CD4-positive, alpha-beta T cell treated with Interleukin-4 for 1 hour (primary cell): ENCODE measurements at places on chromosomes 11 and 22.

GRCh38 chr11:124538019-124538418 is 5.4 kb downstream of the OR8B12 start:
- no peak for DNase-seq

DNA sequence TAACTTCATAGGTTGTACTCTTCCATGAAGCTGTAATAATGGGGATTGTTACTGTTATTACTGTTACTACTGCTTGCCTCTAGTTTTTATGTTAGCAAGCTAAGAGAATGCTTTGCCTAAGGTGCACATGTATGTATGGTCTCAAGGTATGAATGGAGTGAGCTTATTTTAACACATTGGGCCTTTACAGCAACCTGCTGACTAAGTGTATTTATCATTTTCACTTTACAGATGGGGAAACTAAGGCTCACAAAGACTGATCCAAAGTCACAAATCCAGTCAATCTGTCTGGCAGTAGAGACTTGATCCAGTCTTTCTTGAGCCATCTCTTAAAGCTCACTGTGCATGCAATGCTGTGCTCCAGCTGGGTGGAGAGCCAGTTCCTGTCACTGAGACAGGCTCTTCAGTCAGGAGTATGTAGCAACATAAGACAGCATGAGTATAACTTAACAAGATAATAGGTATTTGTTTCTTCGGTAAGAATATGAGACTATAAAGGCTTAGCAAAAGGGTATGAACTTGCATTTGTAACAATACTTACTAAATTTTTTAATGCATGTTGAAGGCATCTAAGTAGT is 66.5 kb downstream of the PPP2R1B start:
- no peak for DNase-seq

DNA sequence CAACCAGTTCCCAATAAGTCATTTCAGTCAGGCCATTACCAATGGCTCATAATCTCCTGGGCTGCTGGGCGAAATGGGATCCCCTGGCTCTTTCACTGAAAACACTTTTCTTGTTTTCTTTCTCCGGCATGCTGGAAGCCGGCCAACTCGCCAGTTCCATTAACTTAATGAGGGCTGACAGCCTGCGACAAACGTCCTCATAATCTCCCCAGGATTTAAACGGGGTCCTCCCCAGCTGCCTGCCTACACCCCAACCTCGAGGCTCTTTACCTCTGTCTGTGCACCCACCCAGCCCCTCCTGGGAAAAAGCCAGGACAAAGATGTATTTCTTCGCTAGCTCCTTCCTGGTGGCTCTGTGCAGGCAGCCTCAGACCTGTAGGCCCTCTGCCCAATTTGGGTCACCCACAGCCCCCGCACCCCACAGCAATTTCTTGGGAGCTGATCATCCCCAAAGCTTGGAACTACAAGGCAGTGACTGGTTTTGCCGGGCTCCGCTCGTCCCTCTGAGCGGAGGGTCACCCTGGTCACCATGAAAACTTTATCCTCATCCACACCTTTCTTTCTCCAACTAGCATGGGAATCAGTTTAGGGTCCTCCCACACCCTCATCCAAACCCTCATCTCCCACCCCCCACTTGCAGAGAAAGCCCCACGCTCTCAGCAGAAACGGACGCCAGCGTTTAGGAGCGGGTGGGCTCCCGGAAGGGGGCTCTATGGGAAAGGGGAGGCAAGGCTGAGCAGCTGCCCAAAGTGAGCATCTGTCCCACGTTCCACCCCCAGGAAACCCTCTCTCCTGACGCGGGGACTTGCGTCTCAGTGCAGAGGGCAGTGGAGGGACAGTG is 51.1 kb upstream of the KCNQ1OT1 start:
- DNase-seq, result no peak

DNA sequence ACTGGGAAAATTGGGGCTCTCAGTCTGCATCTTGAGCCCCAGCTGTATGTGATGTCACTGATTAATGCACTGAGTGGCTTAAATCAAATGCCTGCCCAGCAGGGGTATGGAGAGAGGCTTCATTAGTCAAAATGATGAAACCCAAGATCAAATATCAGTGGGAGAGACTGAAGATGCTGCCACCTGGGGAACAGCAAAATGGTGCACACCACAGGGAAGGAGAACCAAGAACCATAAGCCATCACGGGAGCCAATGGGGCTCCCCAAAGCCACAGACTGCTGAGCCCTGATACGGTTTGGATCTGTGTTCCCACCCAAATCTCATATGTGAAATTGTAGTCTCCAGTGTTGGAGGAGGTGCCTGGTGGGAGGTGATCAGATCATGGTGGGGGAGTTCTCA is 85.6 kb downstream of the CTTN start:
- no peak for DNase-seq

- DNase-seq, result no peak
Measured at GRCh38 chr11:130020323-130020722, 17.7 kb upstream of the PRDM10 start.

- DNase-seq, result no peak
Measured at GRCh38 chr11:596374-596773, 19.4 kb downstream of the IRF7 start.

DNA sequence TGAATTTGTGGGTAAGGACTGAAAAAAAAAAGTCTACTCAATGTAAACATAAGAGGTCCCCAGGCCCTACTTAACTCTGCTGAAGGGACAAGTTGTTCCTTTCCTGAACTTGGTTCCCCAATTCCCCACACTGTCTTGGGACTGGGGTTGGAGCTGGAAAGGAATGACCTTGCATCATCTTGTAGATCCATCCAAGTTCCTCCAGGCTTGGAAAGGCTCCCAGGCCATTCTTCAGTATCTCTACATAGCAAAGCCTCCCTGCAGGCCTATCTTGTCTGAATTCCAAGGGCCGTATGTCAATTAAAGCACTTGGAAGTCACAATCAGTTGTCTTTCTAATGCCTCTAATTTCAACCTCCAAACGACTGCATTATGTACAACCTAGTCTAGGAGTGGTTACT is 361.2 kb downstream of the TMEM135 start:
- no peak for DNase-seq

GRCh38 chr11:64000026-64000739 is 13.9 kb downstream of the OTUB1 start:
- peak; percentile 75 for DNase-seq

- no peak for DNase-seq
Measured at GRCh38 chr11:5507933-5508305, 1.8 kb downstream of the UBQLN3 start.

GRCh38 chr11:44608651-44608990 is 43.2 kb downstream of the CD82 start:
- no peak for DNase-seq

DNA sequence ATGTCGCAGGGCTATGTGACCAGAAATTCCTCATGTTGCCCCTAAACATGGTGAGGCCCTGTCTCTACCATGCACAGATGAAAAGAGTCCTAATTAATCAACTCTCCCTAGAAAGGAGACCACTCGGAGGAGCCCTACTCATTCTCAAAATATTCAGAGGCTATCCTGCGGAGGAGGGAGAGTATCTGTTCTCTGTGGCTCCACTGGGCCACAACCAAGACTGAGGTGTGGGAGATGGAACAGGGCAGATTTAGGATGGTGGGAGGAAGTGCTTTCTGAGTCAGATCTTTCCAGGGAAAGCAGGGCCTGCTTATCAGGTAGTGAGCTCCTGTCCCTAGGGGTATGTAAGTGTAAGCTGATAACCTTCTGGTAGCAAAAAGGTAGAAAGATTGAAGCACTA is 37.0 kb upstream of the PRDM11 start:
- no peak for DNase-seq

DNA sequence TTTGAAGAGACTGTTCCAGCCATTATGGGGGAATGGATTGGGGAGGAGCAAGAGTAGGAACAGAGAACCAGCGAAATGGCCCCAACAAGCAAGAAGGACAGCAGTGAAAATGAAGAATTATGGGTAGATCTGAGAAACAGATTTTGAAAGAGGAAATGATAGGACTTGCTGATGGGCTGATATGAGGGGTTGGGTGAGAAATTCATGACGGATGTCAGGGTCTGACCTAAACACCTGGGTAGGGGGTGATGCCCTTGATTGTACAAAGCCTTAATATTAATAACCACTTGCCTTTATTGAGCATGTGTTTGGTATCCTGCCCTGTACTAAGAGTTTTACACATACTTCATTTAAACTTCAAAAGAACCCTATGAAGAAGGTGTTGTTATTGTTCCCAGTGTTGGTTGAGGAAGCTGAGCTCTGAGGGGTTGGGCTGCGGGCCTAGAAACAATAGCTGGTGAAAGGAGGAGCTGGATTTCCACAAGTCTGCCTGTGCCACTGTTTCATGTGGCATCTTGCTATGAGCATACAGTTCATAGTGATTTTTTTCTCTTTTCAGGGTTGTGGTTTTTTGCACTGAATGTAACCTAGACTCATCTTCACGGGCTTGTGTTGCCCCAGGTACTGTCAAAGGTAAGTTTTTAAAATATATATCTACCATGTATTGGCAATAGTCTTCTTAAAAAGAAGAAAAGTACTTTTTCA is 61.1 kb upstream of the TNRC6B start:
- peak; percentile 65 for DNase-seq

DNA sequence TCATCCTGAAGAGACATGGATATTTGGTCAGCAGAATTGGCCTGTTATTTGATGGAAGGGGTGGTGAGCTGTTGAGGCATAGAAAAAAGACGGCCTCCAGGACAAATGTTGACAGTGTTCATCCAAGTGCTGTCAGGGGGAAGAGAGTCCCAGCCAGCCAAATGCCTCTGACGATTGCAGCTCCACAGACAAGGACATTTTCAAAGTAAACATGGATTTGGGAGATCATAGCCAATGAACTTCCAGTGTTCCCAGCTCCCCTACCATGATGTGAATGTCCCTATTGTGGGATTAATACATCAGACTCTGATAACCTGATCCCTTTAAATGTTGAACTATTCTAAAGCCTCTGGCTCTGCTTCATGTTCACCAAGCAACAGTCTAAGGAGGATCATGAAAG is 31.2 kb upstream of the PSMA1 start:
- no peak for DNase-seq

DNA sequence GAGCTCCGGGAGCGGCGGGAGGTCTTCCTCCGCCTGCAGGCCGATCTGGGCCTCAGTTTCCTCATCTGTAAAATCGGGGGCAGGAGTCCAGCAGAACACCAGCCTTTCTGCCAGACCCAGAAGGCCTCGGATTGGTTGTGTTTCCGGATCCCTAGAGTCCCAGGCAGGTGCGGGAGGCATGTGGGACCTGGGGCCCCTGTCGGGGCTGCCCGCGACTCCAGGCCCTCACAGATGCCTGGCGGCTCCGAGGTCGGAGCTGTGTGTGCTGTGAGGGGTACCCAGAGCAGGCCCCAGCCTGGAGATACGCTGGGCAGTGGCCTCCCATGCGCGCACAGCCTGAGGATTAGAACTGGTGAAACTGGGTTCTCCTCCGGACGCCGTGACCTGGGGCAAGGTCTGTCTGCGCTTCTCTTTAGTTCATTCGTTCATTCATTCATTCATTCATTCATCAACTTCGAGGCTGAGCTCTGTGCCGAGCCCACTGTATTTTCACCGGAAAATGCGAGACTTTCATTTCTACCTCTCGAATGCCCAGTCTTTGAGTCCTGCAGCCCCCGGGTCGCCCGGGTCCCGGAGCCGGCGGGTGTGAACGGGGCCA is 24.6 kb downstream of the FLRT1 start:
- no peak for DNase-seq

DNA sequence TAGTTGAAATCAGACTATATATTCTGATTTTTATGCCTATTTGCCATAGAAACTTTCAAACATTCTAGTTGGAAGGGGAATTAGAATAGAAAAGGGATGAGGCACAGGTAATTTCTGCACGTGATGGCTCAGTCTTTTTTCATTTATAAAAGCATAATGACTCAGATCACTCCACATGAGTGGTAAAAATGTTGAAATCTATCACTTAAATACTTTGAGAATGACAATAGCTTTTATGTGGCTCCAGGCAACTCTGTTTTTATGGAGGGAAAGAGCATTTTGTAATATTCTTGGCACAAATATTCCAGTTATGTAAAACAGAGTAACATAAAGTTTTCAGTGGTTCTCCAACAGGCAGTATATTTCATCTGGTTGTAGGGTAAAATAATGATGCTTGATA is 5.9 kb upstream of the MMP3 start:
- no peak for DNase-seq

- no peak for DNase-seq
Measured at GRCh38 chr11:126510621-126511370, 155.3 kb downstream of the ST3GAL4 start.

- DNase-seq, result peak; percentile 7
Measured at GRCh38 chr22:23065495-23066122, 4.7 kb upstream of the GNAZ start.
